Thyroid gland (tissue), 4 donors: ENCODE measurements at places on chromosomes 12 and 14. TPM values are rescaled to one million over a fixed set of nuclear protein-coding genes. Genes with fewer than 3 reads are reported as not detected.
A peak's percentile ranks its signal among the peaks of the same experiment; 100 is the strongest.

The KRT85 gene
- total RNA-seq = not detected

The ERP27 gene
- not detected for total RNA-seq

The EML5 gene
- total RNA-seq = 3.8 TPM

GRCh38 chr14:71731096-71731495, 201.1 kb upstream of the RGS6 start:
- H3K4me3 ChIP-seq = no peak overlapping the region
- no peak for DNase-seq
- peaks cover 14% of the 10 kb centered on the region for H3K4me1 ChIP-seq
- H3K27me3 ChIP-seq = no peaks in the 10 kb centered on the region

DNA sequence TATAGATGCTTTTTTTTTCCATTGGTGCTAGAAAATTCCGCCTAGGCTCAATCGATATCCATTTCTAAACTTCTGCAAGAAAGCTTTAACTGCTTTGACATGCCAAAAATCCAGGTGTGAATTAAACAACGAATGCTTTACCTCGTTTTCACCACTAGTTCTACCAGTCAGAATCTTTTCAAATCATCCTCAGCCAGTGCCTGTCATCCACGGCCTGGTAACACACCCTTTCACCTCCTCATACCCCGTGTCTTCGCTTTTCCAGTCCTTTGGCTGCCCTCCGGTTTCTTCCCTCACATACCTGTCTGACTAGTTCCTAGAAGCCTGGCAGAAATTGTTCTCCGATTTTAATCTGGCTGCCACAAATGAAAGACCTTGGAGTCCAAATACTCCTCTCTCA, 1.4 kb upstream of the PHC1 start:
- no peak overlapping the region for H3K4me3 ChIP-seq
- no peak overlapping the region for H3K27ac ChIP-seq
- peak; percentile 45 for DNase-seq
- H3K4me1 ChIP-seq = peaks cover 16% of the 10 kb centered on the region
- no peaks in the 10 kb centered on the region for H3K27me3 ChIP-seq

DNA sequence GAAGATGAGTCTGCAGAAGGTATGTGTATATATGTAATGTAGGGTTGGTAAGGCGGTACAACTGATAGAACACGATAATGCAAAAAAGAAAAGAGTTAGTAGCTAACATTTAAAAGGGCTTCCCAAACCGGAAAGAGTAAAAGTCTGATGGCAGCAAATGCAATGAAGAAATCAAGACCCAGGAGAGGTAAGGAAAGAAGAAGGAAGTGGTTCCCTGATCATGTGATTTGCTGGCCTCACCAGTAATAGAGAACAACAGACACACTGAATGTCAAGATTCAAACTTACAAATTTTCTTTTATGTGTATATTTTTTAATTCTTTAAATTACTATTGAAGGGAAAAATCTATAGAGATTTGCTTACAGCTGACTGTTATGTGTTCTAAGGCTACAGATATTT, 18.4 kb downstream of the ZFC3H1 start:
- no peaks in the 10 kb centered on the region for H3K4me1 ChIP-seq
- H3K4me3 ChIP-seq = no peak overlapping the region
- peaks cover 55% of the 10 kb centered on the region for H3K36me3 ChIP-seq
- no peak overlapping the region for H3K27ac ChIP-seq
- no peak for DNase-seq
- no peaks in the 10 kb centered on the region for H3K27me3 ChIP-seq
